Caco-2 (cell line): ENCODE measurements at places on chromosomes 16 and 17.

DNA sequence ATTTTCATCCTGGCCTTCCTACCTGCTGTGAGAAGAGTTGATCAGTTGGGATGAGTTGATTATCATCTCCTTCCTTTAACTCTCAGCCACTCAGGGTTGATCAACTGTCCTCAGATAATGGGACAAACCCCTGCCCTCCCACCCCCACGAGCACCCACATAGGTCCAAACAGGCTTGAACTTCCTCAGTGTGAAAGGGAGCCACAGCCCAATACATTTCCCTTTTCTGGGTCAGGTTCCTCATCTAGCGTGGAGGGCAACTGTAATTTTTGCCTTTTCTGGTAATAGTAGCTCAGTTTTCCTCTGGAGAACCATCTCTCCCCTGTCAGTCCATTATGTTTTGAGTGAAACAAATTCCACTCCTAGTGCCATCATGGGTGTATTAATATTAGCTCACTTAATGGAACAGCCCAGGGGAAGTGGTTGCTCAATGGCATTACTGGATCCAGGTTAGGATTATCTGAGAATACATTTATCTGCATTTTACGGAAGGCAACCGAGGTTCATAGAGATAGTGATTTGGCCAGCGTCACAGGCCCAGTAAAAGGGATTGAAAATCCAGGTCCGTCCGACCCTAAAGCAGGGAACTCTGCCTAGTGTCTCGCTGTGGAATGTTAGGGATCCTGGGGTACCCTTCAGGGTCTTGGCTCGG, 476 bp upstream of the LPCAT2 start:
- DNase-seq, result no peak

- DNase-seq, result no peak
Measured at GRCh38 chr17:63142836-63143235, 176.8 kb downstream of the TANC2 start.

- no peak for DNase-seq
Measured at GRCh38 chr16:84844049-84844350, 24.2 kb downstream of the CRISPLD2 start.

DNA sequence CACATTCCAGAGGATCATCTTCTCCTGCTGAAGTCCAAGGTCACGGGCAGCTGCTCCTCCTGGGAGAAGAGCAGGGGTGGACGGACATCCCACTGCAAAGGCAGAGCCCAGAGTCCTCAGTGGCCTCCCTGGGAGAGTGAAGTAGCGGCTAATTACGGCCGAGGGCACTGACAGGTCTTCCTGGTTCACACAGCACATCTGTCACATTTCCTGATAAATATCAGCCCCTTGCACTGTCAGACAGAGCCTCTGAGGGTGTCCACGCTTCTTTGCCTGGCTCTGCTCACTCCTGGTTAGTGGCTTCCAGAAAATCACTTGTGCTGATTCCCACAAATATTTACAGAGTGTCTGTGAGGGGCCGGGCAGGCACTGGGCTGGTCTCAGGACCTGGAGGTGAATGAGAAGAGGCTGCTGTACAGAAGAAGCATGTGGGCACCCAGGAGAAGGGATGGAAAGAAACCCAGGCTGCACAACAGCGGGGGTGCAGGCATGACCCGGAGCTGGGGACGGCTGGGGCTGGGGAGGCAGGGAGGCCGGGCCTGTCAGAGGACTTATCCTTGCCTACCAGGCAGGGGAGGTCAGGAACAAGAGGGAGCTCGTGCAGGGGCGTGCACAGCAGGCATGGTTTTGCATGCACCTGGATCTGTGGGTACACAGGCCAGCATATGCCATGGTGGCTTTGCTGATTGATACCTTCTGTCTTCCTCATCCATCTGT, 258.2 kb upstream of the TNRC6C start:
- no peak for DNase-seq
